BJ (cell line): ENCODE measurements at places on chromosomes 4 and X.

GRCh38 chrX:113551919-113552318 is 711.3 kb upstream of the AMOT start:
- no peak for DNase-seq

DNA sequence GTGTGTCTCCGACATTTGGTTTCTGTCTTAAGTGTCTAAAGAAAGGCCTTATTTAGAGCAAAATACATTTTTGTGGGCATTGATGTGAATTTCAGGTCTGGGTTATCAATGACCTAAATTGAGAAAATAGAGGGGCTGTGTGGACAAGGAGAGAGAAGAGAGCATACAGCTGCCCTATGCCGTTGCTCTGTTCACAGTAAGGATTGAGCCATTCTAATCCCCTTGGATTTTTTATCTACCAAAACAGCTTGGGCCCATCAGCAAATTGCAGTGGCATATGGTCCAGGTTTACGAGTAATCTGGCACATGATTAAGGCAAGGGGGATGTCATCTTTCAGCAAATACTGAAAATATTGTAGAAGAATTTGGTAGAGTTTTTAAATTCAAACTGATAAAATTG is 210.2 kb downstream of the ANTXR2 start:
- DNase-seq: no peak

DNA sequence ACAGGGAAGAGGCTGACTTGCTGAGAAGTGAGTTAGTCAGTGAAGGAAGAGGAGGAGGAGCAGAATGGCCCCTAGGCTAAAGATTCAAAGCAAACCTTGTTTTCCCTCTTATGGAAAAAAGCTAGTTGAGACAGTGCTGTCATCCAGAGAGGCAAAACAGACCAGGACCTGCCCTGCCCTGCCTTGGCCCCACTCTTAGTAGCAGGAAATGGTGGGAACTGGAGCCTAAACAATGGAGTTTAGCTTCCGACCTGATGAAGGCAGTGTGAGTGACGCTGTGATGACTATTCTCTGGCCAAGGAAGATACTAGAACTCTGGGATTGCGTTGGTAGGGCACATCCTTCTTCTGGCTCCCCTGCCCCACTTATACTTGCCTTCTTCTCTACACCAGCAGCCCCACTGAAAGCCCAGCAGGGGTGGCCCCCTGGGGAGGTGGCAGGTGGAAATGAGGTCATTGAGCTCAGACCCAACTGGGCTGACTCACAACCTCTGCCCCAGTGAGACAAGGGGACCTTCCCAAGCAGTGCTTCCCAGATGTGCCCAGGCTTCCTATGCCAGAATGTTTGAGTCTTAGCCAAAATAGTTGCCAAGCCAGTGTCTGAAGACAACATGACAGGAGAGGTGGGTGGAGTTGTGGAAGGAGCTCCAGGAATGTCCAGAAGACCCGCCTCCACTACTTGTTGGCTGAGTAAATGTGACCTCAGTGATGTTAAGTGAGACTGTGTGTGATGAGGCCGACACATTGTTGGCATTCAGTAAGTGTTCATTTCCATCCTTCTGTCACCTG is 38.8 kb downstream of the MSN start:
- no peak for DNase-seq

GRCh38 chrX:123814343-123814742 is 45.5 kb upstream of the XIAP start:
- no peak for DNase-seq

- DNase-seq: no peak
Observed at GRCh38 chrX:103584596-103584995, 719 bp upstream of the TCEAL4 start.

DNA sequence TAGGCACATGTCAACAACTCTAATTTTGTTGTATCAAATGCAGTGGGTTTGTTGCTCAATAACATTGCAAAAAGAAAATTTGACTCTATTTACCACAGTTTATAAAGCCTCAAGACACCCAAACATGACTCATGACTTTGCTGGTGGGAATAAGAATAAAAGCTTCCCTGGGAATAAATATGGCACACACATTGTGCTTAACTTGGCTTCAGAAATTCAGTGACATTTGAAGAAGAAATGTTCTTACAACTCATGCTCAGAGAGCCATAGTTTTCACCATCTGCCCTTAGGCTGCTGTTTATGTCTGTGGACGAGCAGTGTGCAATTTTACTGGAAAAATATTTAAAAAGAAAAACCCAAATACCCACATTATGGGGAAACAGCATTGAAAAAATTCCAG is 60.9 kb downstream of the SPATA18 start:
- peak; percentile 50 for DNase-seq

DNA sequence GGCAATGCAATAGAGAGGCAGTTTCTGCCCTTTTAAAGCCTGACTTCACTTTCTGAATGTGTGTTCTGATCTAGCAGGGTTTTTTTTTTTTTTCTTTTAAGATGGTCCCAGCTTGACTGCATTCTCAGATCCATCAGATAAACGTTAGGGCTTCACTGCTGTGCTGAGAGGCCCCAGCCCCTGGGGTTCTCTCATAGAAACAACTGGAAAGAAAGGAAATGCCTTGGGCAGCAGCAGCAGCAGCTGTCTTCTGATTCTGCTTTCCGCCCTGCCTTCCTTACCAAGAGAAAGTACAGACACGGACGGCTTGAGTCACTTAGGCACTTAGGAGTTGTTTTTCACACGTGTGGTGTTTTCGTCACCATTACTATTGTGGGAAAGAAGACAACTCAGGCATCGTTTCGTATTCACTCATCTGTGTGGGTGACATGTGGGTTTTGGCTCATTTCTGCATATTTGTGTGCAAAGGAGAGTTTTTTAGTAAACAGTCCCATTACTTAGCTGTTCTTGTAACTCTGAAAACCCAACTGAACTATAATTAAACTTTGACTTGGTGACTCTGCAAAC is 172.0 kb downstream of the PTTG2 start:
- DNase-seq: peak; percentile 84

DNA sequence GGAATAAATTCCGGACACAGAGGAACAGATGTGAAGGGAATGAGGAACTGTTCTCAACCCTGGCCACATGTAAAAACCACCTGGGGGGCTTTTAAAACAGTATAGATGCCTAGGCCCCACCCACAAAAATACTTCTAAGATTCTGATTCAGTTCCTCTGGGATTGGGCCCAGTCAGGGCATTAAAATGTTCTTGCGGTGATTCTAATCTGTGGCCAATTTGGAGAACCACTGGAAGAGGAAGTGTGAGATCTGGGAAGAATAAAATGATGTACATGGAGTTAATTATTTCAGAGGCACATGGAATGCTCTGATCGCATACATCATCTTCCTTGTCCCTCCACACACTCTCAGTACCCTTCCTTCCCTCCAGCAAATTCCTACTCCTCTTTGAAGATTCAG is 192.2 kb downstream of the APBB2 start:
- DNase-seq: no peak

GRCh38 chr4:125313989-125314667 is 627 bp upstream of the FAT4 start:
- DNase-seq: no peak

DNA sequence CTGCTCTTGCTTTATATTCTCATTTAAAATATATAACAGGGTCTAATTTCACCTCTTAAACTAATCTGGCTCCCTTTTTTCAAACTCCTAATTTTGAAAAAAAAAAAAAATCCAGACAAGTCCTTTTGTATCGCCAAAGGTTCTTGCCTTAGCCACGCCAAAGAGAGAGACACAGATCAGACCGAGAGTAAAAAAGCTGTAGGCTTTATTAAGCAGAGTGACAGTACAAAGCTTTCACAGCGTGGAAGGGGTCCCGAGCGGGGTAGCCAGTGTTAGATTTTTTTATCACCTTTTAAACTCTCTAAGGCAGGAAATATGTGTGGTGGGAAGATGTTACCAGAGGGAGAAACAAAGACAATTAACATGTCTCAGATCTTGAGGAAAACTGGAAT is 54.1 kb downstream of the PAGE2 start:
- no peak for DNase-seq

DNA sequence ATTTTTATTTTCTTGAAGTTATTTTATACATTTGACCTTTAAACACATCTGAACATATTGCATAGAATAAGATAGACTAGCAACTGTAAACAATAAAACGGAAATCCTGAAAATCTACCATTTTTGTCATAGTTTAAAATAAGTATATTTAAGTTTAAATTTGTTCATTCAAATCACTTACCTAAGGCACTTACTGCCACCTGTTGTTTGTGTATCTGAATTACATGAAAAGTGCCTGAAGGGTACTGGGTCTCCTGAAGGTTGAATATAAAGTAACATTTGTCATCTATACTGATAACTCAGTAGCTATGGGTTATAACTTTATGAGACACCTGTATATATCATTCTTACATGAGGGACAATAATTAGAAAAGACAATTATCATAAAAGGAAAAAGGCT is 38.6 kb downstream of the TRPC5 start:
- no peak for DNase-seq

DNA sequence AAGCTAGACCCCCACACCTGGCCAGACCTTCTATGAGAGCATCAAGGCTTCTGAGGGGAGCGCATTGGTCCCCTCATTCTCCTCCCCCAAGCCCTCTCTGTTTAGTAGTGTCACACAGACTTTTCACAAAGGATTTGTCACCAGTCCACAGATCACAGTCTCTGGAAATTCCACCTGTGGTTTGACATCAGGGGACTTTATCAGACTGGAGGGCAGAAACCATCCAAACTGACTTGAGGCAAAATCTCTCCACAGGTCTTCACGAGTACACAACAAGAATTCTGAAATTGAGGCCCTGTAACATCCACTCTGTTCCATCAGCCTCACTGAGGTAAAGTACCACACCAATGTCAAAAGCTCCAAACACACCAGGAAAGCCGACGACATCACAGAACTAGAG is 112.5 kb downstream of the SH3KBP1 start:
- DNase-seq: no peak

- DNase-seq: no peak
Observed at GRCh38 chrX:119266364-119266995, 30.4 kb downstream of the PGRMC1 start.

DNA sequence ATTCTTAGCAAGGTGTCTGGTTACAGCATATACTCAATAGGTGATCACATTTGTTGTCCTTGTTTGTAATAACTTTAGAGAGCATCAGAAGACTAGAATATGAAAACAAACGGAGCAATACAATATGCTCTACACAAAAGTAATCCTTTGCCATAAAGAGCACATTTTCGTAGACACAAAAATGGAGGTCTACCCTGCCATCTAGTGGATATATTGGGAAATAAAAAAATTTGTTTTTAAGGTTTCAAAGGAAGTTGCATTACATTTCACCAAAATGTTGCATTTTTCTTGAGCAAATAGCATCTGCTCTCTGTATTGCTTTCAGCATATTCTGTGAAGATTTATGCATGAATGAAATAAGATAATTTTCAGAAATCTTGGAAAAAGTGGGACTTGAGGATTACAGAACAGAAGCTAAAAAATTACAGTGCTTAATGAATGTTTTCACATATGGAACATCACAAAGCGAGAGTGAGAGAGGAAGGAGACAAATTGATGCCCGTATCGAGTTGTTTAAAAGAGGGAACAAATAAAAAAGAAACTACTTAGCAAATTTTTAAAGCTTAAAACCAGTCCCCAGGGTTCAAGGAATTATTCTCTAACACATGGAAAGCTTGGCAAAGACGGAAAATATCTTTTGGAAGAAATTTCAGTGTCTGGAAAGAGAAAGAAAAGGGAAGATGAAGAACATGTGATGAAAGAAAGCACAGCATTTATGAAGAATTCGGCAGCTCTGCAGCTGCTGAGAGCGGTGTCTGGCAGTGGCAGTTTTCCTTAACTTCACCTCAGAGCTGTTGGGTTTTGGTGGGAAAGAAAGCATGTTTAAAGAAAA is 390.1 kb downstream of the ANKRD50 start:
- no peak for DNase-seq

DNA sequence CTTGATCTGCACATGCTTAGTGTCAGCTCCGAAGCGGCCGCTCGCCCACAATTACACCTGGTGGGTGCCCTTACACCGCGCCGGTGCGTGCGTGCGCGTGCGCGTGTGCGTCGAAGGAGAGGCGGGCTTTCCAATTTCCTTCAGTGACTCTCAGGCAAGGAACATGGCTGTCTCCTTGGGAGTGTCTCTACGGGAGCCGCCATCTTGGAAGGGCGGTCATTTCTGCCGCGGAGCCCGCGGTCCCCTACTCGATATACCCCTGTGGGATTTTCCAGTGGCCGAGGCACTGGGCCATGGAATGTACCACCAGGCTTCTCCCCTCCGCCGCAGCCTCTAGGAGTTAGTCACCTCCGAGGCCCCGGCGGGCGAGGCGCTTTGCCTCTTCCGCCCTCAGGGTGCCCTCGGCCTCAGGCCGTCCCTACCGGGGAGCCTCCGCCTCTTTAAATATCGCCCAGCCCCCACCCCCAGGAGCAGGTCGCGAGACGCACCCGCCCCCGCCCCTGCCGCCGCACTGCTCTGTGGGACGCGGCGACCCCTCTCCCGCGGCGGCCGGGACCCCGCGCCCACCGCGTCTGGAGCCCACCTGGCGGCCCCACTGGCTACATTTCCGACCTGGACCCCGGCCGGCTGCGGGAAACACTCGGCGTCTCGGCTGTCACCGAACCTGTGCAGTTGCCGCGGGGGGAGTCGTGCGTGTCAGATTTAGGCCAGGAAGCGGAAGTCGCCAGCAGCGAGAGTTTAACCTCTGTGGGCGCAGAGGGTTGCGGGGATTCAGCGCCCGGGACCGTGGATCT is at the start of gene ZNF41:
Gene ZNF41, minus strand, starts transcription at position 711 of the 794 bp plus-strand sequence. CDS start 15,741 bp downstream, outside the sequence.
- no peak for DNase-seq

- peak; percentile 93 for DNase-seq
Observed at GRCh38 chr4:25448379-25449109, 71.5 kb downstream of the ANAPC4 start.

- no peak for DNase-seq
Observed at GRCh38 chr4:153142700-153143438, 61.4 kb upstream of the TRIM2 start.

GRCh38 chr4:138420471-138420870 is 178.3 kb upstream of the SLC7A11 start:
- DNase-seq: no peak

DNA sequence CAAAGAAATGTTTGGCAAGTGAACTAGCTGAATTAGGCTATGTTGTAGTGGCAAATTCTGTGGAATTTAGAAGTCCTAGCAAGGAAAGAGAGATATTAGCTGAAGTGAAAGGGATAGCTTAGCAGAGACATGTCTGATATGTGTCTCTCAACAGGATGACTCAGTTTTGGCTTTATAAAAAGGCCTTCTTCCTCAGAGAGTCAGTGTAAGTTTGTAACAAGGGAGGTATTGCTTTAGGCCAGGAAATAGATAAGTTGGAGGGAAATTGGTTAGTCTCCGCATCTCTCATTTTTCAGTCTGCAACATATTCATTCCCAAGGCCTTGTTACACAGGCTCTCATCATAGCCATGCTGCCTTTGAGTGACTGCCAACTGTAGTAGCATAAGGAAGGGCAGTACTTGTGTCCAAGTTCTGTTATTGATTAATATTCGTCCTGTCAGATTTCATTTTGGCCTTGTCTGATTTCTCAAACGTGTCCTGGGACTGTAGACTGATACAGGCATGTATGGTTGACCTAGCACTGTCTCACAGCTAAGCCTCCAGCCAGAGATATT is 4.0 kb downstream of the TMEM164 start:
- DNase-seq: no peak

- no peak for DNase-seq
Observed at GRCh38 chr4:35965300-35965699, 279.0 kb downstream of the ARAP2 start.
